Fibroblast of mammary gland (primary cell): ENCODE measurements at places on chromosomes 7 and 10.

- DNase-seq, result no peak
Observed at GRCh38 chr7:127840226-127840951, 188.4 kb downstream of the SND1 start.

DNA sequence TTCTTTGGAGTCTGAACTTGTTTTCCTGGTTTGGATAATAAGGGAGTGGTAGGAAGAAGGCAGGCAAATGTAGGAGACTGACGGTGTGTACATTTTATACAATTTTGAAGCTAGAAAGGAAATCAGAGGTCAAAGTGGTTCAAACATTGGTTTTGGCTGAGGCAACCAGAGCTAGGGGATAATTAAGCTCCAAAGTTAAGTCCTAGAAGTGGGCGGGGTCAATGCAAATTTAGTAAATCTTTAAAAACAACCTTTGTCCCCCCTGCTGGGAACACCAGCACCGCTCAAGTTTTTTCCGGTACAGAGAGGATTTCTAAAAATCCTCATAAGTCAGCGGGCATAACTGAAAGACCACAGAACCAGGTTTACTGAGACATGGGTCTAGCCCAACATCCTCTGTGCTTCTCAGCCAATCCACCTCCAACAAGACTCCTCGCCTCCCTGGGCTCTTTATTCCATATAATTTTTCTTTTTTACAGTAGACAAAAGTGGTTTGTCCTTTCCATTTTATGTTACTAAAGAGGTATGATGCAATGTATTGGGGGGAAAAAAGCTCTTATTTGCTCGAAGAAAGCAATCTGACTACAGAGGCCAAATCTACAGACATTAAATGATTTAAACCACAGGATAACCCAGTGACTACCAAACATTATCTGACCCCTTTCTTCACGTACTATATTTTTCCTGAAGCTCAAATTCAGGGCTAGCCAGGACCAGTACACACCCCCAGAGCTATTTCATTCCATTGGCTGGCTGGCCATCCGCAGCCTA lies 1.6 kb downstream of the GLUD1 start:
- DNase-seq, result peak; percentile 52

GRCh38 chr7:50837965-50838364 lies 55.3 kb upstream of the GRB10 start:
- DNase-seq, result peak; percentile 73

GRCh38 chr10:89553064-89553734 lies 17.8 kb upstream of the SLC16A12 start:
- peak; percentile 96 for DNase-seq

- peak; percentile 16 for DNase-seq
Observed at GRCh38 chr10:77512219-77512578, 125.4 kb downstream of the KCNMA1 start.

DNA sequence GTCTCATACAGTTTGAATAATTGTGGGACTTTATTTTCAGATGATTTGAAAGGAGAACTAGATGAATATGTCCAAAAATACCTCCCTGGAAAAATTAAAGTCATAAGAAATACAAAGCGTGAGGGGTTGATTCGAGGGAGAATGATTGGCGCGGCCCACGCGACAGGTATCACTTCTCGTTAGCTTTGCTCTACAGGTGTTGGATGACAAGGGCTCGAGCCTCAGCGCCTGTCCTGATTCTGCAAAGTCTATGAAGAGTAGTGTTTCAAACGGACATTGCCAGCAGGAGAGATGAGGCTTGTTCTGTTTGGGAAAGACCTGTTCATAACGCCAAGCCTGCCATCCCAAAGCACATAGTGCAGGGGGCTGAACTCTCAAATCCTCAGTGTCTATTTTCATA lies 79.7 kb downstream of the GALNT11 start:
- no peak for DNase-seq

- no peak for DNase-seq
Observed at GRCh38 chr10:27663621-27664020, 82.0 kb downstream of the MKX start.
